ENCODE measurements at places on chromosomes 11 and 22.

DNA sequence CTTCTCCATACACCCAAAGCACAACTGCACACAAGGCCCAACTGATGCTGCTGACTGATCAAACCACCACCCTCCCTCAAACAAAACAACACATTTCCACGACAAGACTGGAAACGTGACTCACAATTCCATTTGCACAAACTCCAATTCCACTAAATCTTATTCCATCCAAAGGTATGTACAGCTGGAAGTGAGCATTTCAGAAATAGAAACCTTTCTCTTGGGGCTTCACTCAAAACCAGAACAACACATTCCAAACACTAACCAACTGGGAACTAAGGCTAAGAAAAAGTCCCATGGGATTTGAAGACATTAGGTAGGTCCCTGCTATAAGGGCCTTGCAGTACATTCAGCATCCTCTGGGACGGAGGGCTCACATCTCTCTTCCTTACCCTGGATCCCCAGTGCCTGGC, 19.6 kb downstream of the MORC2 start:
- no peak for DNase-seq

GRCh38 chr11:93645938-93646337, 15.5 kb upstream of the CEP295 start:
- DNase-seq = no peak

GRCh38 chr22:29201782-29202181, 3.9 kb upstream of the EMID1 start:
- DNase-seq = no peak

DNA sequence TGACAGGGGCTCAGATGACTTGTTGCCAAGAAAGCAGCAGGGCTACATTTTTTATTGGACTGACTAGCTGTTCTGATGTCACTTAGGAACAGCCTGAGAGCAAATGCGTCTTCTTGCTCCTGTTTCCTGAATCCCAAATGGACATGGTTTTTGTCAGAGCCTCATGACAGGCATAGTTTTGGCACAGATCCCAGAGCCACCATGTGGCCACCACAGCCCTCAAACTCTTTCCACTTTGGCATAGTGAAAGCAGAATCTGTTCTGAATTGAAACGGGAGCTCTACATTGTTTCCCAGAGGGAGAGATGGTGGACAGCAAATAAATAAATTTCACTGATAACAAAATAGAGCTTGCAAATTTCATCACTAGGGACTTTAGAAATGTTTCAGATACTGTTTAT, 222.2 kb downstream of the C11orf87 start:
- DNase-seq = no peak

DNA sequence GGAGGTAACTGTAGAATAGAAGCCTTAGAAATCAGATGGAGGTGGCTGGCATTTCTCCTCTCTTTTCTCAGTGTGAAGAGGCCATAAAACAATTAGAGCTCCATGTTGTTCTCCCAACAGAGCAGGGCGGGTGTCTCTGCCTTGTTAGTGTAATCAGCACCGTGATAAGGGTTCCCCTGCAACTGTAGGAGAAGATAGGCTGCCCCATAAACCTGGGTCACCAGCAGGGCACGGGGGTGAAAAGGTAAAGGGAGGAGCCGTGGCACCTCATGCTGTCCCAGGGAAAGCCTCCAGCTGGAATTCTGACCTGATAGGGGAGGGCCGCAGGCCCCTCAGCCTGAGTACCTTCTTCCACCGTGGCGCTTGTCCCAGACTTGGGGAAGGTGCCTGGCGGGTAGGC, 68.7 kb downstream of the ISX start:
- DNase-seq = no peak

DNA sequence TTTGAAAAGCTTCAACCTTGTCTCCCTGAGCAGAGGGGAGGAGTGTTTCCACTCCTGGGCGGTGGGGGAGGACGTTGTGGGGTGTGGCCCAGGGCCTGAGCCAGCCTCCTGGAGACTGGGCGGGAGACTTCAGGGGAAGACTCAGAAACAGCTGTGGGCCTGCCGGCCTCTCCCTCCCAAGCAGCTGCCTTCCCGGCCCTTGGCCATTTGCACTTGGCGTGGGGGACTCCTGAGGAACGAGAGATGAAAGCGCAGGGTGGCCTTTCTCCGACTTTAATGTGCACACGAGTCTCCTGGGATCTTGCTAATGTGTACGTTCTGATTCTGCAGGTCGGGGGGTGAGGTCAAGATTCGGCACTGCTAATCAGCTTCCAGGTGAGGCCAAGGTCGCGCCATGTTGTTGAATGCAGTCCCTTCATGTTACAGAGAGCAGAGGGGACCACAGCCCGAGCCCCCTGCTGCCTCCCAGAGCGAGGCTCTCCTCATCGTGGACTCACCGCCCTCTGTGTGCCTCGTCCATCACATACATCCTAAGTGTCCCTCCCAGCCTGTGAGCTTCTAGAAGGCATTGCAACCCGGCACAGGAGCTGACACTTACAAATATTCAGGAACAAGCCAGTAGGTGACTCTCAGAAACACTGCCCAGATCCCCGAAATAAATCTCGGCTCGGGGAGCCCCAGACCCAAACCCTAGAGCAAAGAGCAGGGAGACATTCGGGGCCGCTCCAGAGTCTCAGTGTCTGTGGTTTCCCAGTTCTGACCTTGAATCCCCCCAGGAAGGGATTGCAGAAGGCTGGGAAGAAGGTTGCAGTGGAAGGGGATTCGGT, 7.7 kb downstream of the LIF start:
- no peak for DNase-seq

DNA sequence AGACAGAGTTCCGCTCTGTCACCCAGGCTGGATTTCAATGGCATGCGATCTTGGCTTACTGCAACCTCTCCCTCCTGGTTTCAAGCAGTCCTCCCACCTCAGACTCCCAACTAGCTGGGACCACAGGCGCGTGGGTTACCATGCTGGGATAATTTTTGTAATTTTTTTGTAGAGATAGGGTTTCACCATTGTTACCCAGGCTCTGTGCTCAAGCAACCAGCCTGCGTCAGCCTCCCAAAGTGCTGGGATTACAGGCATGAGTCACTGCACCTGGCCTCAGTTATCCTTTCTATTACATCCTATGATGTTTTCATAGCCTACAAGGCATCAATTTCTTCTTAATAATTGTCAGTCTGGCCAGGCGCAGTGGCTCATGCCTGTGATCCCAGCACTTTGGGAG, 36.5 kb downstream of the LRRC74B start:
- DNase-seq = no peak

- DNase-seq = no peak
Measured at GRCh38 chr11:93017821-93018690, 48.6 kb downstream of the MTNR1B start.

DNA sequence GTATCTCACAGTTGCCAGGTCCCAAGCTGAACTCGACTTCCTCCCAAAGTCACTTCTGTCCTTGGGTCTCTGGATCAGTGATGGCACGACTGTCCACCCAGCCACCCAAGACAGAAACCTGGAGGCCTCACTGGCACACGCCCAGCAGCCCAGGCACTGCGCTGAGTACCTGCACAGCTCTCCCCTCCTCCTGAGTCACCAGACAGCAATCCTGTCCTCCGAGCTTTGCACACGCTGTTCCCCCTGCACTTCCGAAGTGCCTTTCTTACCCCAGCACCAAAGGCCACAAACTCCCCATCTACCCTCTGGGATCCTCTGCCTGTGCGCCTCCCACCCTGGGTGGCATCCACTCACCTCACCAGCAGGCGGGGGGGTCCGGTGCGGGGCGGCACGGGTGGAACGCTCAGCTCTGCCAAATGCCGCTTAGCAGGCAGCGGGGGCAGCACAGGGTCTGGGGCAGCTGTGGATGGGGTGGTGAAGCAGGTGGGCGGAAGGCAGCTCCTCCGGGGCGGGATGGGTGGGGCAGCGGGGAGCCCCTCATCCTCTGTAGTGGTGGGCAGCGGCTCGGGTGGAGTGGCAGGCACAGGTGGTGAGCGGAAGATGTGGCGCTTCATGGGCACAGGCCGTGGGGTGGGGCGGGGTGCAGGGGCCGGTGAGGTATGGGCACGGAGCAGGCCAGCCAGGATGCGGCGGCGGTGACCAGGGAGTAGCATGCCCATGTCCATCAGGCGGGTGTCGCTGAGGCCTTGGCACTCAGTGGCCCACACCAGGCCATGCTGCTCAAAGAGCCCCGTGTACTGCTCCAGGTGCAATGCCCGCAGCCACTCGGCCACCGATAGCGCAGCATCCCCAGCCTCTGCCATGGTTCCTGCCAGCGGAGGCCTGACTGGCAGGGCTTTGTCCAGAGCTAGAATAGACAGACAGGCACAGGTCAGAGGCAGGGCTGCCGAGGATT, 25.7 kb downstream of the ARAP1 start:
- no peak for DNase-seq

DNA sequence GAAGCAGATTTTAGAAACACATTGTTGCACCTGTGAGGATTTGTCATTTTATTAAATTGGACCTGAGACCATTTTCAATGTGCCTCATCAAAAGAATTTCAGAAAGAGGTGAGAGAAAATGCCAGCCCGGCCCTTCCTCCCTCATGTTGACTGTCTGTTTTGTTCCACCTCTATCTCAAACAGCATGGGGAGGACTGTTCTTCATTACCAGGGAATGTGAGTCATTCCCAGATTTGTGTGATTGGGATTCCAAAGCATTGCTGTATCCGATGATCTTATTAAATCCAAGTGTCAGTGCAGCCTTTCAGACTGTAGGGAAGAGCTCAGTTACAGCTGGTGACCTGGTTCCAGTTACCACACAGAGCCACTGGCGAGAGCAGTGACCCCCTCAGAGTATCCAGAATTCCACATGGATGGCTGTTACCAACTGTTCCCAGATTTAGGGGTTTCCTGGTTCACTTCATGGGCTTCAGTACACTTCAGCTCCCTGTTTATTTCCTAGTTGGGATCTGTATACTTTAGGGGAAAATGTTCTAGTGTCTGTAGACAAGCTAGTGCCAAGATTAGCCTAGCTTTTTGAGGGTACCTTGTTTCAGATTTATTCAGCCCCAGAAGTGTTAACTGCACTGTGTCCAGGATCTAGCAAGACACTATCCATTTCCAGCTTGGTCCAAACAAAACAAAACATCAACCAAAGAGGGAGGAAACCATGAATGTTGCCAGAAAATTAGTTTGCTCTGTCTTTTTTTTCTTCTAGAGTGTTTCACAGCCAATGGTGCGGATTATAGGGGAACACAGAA, 20.9 kb downstream of the KREMEN1 start:
- DNase-seq = no peak
